Effector memory CD8-positive, alpha-beta T cell (primary cell): ENCODE measurements at places on chromosomes 2 and 18.

DNA sequence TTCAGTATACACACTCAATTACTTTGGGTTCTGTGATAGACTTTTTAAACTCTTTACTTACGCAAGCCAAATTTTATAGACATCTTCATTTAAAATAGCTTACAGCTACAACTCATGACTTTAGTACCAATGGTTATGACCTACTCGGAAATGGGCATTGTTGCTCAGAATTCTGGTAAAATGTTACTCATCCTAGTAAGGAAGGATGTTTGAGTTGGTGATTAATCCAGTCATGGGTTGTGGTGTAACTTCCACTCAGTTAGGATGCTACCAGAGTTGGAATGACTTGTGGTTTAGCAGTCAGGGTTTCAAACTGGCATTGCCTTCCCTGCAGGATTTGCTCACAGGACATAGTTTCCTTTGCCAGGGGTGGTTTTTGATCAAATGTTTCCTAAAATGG lies 7.4 kb upstream of the NPC1 start:
- no peak for DNase-seq

GRCh38 chr18:55228191-55228590 lies 268.9 kb upstream of the CCDC68 start:
- DNase-seq = no peak

GRCh38 chr2:211766689-211767088 lies 771.9 kb downstream of the ERBB4 start:
- DNase-seq = no peak

DNA sequence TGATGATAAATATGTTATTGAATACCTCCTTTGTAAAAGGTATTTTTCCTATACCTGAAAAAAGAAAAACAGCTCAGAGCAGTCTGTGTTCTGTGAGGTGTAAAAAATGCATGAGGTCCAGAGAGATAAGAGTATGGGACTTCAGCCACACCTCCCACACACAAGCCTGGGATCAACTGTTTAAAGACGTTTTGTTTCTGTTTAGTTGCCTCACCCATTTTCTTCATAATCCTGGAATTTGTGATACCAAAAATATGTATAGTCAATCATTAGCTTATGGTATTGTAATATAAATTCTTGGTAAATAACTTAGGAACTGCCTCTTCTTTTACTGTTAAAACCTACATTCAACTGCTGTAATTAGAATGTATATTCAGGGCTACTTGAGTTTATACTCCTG lies 1322.9 kb upstream of the TMEFF2 start:
- DNase-seq = no peak

GRCh38 chr2:14756122-14756541 lies 123.6 kb downstream of the LRATD1 start:
- no peak for DNase-seq

DNA sequence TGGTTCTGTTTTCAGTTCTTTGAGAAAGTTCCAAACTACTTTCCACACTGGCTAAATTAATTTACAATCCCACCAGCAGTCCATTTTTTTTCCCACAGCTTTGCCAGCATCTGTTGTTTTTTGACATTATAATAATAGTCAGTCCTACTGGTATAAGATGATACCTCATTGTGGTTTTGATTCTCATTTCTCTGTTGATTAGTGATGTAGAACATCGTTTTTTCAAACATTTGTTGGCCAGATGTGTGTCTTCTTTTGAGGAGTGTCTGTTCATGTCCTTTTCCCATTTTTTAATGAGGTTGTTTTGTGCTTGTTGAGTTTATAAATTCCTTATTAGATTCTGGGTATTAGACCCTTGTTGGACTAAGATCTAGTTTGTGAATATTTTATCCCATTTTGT lies 376.8 kb upstream of the NT5C1B start:
- no peak for DNase-seq

- no peak for DNase-seq
These were observed 216.1 kb downstream of the HAUS1 start for GRCh38 chr18:46320297-46320696.

- DNase-seq = no peak
These were observed 124.6 kb downstream of the VIT start for GRCh38 chr2:36820942-36821605.
